Activated naive CD4-positive, alpha-beta T cell treated with anti-CD3 and anti-CD28 coated beads, Interleukin-2, amount 10 ng/mL, durations not matched to agents 5 hours and 36 hours (primary cell): ENCODE measurements at places on chromosomes 12 and 14. TPM values are rescaled to one million over a fixed set of nuclear protein-coding genes. Genes with fewer than 3 reads are reported as not detected.

TOMM20L gene
- total RNA-seq, result not detected

SERPINA5 gene
- not detected for total RNA-seq

PPM1H gene
- total RNA-seq, result not detected

GPR65 gene
- 22.0 TPM for total RNA-seq

TMEM119 gene
- total RNA-seq, result 0.53 TPM

ASB2 gene
- 22.9 TPM for total RNA-seq

TAS2R50 gene
- total RNA-seq, result 1.2 TPM

PACS2 gene
- 47.4 TPM for total RNA-seq

SLC25A21 gene
- total RNA-seq, result not detected

KRT74 gene
- not detected for total RNA-seq

RPS6KL1 gene
- 7.6 TPM for total RNA-seq

POTEM gene
- not detected for total RNA-seq

DPPA3 gene
- total RNA-seq, result not detected

NAV3 gene
- total RNA-seq, result not detected

CCDC85C gene
- total RNA-seq, result 14.3 TPM

LDHB gene
- 1,210 TPM for total RNA-seq

LRP1-AS gene
- total RNA-seq, result not detected

RASSF9 gene
- not detected for total RNA-seq

RGS6 gene
- total RNA-seq, result 0.14 TPM

PDE3A gene
- total RNA-seq, result not detected

RERGL gene
- not detected for total RNA-seq

CD69 gene
- total RNA-seq, result 147 TPM

KLHL33 gene
- total RNA-seq, result 0.19 TPM

PAPLN gene
- 0.36 TPM for total RNA-seq

PZP gene
- not detected for total RNA-seq

NEUROD4 gene
- total RNA-seq, result not detected

NFATC4 gene
- total RNA-seq, result not detected

ABHD4 gene
- 13.0 TPM for total RNA-seq

ANKRD33 gene
- total RNA-seq, result not detected

BHLHE41 gene
- not detected for total RNA-seq

LIN52 gene
- 12.9 TPM for total RNA-seq
